ENCODE measurements at places on chromosomes 6 and 20. TPM values are rescaled to one million over a fixed set of nuclear protein-coding genes. Genes with fewer than 3 reads are reported as not detected.

PROKR2 gene
- not detected for total RNA-seq

DNA sequence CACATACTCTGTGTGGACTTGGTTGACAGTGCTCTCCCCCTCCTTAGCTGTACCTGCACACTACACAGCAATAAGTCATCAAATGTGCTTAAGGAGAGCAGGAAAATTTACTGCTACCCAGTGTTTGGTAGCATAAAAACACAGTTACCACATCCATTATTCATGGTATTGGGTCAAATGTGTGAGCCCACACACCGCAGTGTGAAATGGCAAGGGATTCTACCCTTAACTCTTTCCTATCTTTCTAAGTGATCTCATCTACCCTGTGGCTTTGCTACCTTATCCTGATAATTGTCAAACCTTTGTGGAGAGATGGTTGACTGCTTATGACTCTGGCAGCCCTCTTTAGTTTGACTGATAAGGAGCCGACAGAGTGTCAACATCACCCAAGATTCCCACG is 47.6 kb downstream of the STX11 start:
- no peak overlapping the region for H3K27ac ChIP-seq
- DNase-seq: no peak
- H3K36me3 ChIP-seq: no peaks in the 10 kb centered on the region
- H3K4me3 ChIP-seq: no peak overlapping the region
- peaks cover 16% of the 10 kb centered on the region for H3K4me1 ChIP-seq

GRCh38 chr20:9143926-9144325 is 75.0 kb downstream of the PLCB4 start:
- no peaks in the 10 kb centered on the region for H3K4me1 ChIP-seq
- H3K36me3 ChIP-seq: no peaks in the 10 kb centered on the region
- H3K27ac ChIP-seq: no peak overlapping the region

DNA sequence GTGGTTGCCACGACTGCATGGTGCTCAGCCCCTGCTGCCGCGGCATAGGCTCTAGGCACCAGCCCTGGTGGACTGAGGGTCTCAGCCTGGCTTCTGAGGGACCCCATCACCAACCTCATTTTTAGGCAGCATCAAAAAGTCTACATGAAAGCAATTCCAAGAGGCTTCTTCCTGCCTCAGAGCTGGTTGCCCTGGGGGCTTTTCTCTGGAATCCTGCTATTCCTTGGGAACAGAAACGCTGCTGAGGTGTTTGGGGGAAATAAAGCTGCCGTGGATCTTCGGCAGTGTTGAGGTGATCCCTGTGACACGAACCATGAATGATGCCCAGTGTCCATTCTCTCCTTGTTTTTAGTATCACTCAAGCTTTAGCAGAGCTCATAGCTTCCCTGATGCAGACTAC is 148.4 kb upstream of the LRFN2 start:
- no peak overlapping the region for H3K27ac ChIP-seq
- no peak overlapping the region for H3K4me3 ChIP-seq
- DNase-seq: no peak
- H3K36me3 ChIP-seq: no peaks in the 10 kb centered on the region
- H3K27me3 ChIP-seq: peaks cover 15% of the 10 kb centered on the region
- H3K4me1 ChIP-seq: no peaks in the 10 kb centered on the region

DNA sequence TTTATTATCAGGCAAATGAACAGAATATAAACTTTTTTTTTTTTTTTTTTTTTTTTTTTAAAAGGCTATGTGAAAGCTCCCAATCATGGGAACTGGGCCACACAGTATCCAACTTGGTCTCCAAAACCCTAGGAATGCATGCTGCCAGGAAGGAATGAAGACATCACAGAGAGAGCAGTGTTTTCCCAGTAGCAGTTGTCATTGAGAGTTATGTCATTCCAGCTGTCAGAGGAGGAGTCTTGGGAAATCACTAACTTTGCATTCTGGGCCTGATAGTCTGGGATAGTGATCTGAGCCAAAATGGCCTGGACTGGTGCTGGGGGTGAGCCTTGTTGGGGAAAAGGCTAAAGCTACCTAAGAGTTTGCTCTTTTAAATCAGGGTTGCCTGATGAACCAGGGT is 231.3 kb upstream of the MAP3K7 start:
- H3K4me1 ChIP-seq: no peaks in the 10 kb centered on the region
- no peak for DNase-seq
- H3K27ac ChIP-seq: no peak overlapping the region

Measured in SJSA1 (cell line).